ENCODE measurements at places on chromosomes 1 and 21.

GRCh38 chr1:171226747-171227370 lies 21.4 kb upstream of the FMO1 start:
- peak; percentile 94 for DNase-seq

DNA sequence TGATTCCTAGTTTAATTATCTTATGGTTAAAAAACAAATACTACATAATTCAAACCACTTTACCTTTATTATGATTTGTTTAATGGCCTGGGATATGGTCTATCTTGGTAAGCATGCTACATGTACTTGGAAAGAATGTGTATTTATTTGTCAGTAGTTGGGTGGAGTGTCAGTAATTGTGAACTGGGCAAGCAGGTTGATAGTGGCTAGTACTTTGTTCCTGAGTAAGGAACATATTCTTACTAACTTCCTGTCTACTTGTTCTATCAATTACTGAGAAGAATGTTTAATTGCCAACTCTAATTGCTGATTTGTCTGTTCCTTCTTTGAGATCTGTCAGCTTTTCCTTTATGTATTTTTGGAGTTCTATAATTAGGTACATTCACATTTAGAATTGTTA lies 49.2 kb upstream of the ABCG1 start:
- DNase-seq: no peak

DNA sequence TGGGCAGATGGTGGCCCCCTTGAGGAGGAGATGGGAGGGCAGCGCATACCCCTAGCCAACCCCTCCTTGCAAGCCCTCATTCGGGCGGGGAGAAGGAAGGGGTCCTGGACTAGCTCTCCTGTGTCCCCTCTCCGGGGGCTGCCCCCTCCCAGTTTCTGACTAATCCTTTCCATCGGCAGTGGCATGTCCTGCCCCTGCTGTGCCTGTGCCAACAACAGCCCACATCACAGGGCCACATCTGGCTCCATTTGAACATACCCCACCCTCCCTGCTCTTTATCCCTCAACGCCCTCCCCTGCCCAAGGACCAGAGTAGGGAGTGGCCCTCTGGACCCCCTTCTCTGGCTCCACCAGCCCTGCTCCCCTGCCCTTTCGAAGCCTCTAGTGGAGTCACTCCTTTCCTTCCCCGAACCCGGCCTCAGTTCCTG lies 11.0 kb upstream of the LMNA start:
- no peak for DNase-seq

- DNase-seq: no peak
These were observed 5.4 kb upstream of the TNFRSF4 start for GRCh38 chr1:1219341-1219740.

All from NCI-H82 (cell line).